ENCODE measurements at places on chromosomes 1 and 21.

DNA sequence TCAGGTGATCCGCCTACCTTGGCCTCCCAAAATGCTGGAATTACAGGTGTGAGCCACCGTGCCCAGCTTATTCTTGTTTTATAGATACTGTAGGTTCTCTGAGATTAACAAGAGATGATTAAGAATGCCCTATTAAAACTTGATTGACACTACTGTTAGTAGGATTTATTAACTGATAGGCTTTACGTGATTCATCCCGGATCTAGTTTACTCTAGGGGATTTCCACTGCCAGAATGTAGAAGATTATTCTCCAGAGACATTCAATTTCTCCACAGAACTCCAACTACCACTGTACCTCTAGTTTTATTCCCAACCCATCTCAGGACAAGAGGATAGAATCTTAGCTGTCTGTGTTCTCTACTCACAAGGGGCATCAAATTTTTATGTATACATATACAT lies 26.3 kb upstream of the RBM34 start:
- DNase-seq: no peak

DNA sequence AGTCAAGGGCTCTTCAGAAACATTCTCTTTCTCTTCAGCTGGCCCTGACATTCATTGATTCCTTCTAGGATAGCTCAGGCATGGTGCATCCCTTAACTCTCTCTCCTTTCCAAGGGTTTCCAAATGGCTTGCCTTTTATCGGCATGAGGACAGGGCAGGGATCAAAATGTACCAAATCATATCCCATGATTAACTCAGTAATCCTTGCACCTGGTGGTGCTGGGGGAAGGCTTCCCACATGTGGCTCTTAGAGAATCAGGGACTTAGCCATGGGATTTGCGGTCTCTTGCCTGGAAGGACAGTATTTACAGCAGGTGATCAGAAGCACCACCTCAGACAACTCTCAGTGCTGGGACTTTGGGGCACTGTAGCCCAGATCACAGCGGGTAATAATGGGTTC lies 46.2 kb upstream of the EDEM3 start:
- DNase-seq: no peak

DNA sequence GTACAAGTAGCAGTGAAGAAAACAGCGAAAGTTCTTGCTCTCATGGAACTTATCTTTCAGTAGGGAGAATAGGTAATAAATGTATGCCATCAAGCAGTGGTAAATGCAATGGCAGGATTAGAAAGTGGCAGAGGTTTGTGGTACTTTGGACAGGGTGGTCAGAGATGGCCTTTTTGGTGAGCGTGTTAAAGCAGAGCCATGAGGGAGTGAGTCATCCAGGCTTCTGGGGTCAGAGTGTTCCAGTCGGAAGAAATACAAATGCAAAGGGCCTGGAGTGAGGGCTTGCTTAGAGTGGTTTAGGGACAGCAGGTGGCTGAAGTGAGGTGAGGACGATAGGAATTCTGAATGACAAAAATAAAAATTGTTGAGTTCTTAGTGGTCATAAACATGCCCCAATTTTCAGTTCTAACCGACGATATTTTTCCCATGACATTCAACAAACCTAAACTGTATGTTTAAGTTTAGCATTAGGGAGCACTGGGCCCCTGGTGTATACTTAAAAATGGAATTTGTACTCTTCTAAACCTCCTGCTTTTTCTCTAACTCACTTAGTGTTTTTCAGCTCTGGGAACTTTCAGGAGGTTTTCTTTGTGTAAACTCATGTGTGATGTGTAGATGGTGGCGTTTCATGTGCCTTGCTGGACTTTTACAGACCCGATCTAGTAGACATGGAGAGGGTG lies 78.2 kb downstream of the MACF1 start:
- DNase-seq: no peak

- no peak for DNase-seq
These were observed 36.7 kb upstream of the APOBEC4 start for GRCh38 chr1:183689762-183690204.

GRCh38 chr1:202143768-202144401 lies 652 bp downstream of the ARL8A start:
- DNase-seq: no peak

GRCh38 chr21:40706806-40707655 lies 139.9 kb downstream of the DSCAM start:
- DNase-seq: no peak

Measured in activated T-cell treated with anti-CD3 and anti-CD28 coated beads for 4 hours (primary cell).